ENCODE measurements at places on chromosomes 6 and 20.

GRCh38 chr20:40416274-40416673 is 272.8 kb downstream of the MAFB start:
- H3K27me3 ChIP-seq = no peaks in the 10 kb centered on the region
- no peak overlapping the region for H3K27ac ChIP-seq
- no peak for DNase-seq
- no peaks in the 10 kb centered on the region for H3K36me3 ChIP-seq
- no peak overlapping the region for H3K4me3 ChIP-seq

DNA sequence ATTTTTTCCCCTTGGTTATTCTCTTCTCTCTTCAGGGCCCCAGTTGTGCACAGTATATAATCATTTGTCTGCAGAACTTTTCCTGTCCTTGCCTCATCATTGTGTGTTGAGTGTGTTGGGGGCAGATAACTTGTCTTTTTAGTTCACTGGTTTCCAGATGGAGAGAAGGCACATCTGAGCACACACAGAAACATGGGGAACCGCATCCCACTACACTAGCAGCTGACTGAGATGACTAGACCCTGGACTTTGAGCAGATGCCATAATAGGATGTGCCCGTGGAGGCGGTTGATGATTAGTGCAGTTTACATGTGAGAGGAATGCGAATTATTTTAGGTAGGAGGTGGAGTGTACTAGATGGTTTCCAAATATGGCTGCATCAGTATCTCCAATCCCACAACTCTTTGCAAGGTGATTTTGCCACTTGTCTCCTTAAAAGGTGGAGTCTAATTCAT is 26.5 kb upstream of the SH3BGRL2 start:
- H3K27me3 ChIP-seq = no peaks in the 10 kb centered on the region
- H3K4me3 ChIP-seq = no peak overlapping the region
- no peak for DNase-seq
- no peaks in the 10 kb centered on the region for H3K4me1 ChIP-seq

DNA sequence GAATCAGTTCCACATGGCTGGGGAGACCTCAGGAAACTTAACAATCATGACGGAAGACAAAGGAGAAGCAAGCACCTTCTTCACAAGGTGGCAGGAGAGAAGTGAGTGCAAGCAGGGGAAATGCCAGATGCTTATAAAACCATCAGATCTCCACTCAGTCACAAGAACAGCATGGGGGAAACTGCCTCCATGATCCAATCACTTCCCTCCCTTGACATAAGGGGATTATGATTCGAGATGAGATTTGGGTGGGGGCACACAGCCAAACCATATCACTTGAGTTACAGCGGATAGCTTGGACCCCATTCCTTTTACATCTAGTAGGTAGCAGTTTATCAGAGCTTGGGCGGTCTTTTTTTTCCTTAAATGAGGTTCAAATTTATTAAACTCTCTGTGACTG is 19.1 kb downstream of the AFDN start:
- H3K27me3 ChIP-seq = no peaks in the 10 kb centered on the region
- H3K36me3 ChIP-seq = no peaks in the 10 kb centered on the region
- no peak overlapping the region for H3K27ac ChIP-seq
- no peak for DNase-seq
- H3K4me1 ChIP-seq = no peaks in the 10 kb centered on the region
- H3K4me3 ChIP-seq = no peak overlapping the region

GRCh38 chr20:34983995-34984735 is 28.5 kb downstream of the MYH7B start:
- no peak overlapping the region for H3K4me3 ChIP-seq
- H3K27me3 ChIP-seq = no peaks in the 10 kb centered on the region
- DNase-seq = no peak

GRCh38 chr20:50210066-50210619 is 19.5 kb downstream of the CEBPB start:
- no peaks in the 10 kb centered on the region for H3K36me3 ChIP-seq
- H3K4me1 ChIP-seq = no peaks in the 10 kb centered on the region

DNA sequence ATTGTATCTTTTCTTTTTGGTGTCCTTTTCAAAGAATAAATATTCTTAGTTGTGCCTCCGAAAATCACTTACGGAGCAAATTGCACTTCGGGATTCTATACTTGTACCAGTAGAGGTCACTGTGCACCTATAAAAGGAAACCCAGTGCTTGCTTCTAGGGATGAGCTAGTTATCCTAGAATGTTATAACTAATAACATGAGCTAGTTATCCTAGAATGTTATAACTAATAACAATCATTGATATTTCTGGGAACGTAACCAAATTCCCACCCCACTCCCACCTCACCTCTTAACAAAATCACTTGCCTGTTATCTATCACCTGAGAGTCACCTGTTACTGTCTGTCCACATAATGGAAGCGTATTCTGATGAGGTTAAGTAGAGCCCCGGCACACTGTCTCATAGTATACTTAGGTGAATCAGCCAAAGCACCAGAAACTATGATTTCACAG is 126.9 kb upstream of the TIAM2 start:
- DNase-seq = no peak
- no peaks in the 10 kb centered on the region for H3K27me3 ChIP-seq
- H3K4me3 ChIP-seq = no peak overlapping the region
- no peak overlapping the region for H3K27ac ChIP-seq
- peaks cover 6% of the 10 kb centered on the region for H3K4me1 ChIP-seq

GRCh38 chr6:3540253-3540820 is 83.5 kb upstream of the SLC22A23 start:
- no peak overlapping the region for H3K4me3 ChIP-seq
- no peaks in the 10 kb centered on the region for H3K36me3 ChIP-seq
- H3K4me1 ChIP-seq = no peaks in the 10 kb centered on the region
- no peak for DNase-seq

DNA sequence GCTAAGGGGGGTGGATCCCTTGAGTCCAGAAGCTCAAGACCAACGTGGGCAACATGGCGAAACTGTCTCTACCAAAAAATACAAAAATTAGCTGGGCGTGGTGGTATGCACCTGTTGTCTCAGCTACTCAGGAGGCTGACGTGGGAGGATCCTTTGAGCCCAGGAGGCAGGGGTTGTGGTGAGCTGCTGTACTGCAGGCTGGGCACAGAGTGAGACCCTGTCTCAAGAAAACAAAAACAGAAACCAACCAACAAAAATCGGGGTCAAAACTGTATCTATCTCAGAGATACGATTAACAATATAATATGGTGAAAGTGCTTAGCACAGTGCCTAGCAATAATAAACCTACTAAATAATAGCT is 20.7 kb upstream of the BCAS1 start:
- no peak overlapping the region for H3K4me3 ChIP-seq
- no peaks in the 10 kb centered on the region for H3K4me1 ChIP-seq
- H3K36me3 ChIP-seq = no peaks in the 10 kb centered on the region
- peaks cover 11% of the 10 kb centered on the region for H3K27me3 ChIP-seq
- no peak overlapping the region for H3K27ac ChIP-seq

DNA sequence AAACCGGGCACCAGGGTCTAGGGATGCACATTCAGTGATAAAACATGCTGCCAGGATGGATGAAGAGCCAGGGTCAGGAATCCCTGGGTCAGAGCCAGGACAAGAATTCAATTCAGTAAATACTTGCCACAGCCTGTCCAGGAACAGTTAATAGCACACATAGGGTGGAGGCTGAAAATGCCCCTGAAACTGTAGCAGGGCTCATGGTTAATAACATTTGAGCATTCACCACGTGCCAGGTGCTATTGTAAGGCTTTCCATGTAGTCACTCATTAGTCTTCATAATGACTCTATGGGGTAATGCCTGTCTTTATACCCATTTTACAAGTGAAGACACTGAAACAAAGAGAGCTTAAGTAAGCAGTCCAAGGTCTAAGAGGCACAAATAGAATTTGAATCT is 296.3 kb downstream of the LRFN2 start:
- no peak overlapping the region for H3K4me3 ChIP-seq
- H3K4me1 ChIP-seq = no peaks in the 10 kb centered on the region
- no peak for DNase-seq

GRCh38 chr6:43772681-43773049 is 2.7 kb downstream of the VEGFA start:
- H3K4me1 ChIP-seq = peaks cover 47% of the 10 kb centered on the region
- H3K27ac ChIP-seq = peak overlapping the region; percentile 97
- H3K4me3 ChIP-seq = peak overlapping the region; percentile 73
- H3K36me3 ChIP-seq = peaks cover 5% of the 10 kb centered on the region
- H3K27me3 ChIP-seq = no peaks in the 10 kb centered on the region

GRCh38 chr20:10467681-10468339 is 32.7 kb downstream of the SLX4IP start:
- no peak for DNase-seq
- H3K27me3 ChIP-seq = no peaks in the 10 kb centered on the region
- H3K4me3 ChIP-seq = no peak overlapping the region
- H3K27ac ChIP-seq = peak overlapping the region; percentile 66
- no peaks in the 10 kb centered on the region for H3K4me1 ChIP-seq
- no peaks in the 10 kb centered on the region for H3K36me3 ChIP-seq

DNA sequence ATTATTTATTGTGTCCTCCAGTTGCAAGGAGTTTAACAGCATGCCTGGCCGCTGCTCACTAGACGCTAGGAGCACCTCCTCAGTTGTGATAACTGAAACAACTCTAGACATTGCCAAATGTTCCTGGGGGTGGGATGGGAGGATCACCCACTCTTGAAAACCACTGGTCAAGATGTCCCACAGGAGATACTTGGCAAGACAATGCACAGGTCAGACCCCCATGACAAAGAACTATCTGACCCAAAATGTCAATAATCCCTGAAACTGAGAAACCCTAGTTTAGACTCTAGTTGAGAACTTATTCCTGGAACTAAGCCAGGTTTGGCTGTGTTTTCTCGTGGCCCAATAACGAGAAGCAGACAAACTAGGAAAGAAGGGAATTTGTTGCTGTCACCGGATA is 9.5 kb upstream of the FKBPL start:
- no peaks in the 10 kb centered on the region for H3K36me3 ChIP-seq
- H3K27me3 ChIP-seq = no peaks in the 10 kb centered on the region
- no peak overlapping the region for H3K4me3 ChIP-seq
- DNase-seq = no peak
- H3K4me1 ChIP-seq = no peaks in the 10 kb centered on the region
- no peak overlapping the region for H3K27ac ChIP-seq

GRCh38 chr20:24478584-24478983 is 9.2 kb downstream of the SYNDIG1 start:
- no peak overlapping the region for H3K4me3 ChIP-seq
- H3K36me3 ChIP-seq = no peaks in the 10 kb centered on the region
- H3K27ac ChIP-seq = no peak overlapping the region
- no peak for DNase-seq

DNA sequence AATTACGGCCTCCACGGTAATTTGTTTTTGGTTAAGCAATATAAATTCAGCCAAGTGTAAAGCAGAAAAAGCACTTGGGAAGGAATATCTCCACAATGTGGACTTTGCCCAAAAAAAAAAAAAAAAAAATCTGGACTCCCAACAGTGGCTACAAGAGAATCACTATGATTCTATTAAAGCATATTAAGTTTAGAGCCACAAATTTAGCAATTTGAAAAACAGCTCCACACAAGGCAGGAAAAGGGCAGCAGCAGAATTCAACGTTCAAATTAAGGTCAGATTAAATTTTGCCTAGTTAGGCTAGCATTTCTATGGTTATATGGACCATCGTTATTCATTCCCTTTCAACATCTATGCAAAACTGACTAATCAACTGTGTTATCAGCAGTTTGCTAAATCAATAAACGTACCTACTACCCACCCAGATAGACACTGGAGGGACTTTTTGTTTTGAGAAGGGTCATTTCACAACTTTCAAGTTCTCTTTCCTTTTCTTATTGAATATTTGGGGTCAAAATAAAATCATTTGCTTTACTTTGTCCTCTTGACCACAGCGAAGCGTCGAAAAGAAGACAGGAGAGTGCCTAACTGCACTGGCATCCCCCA is 1.0 kb downstream of the MCM9 start:
- DNase-seq = no peak
- H3K27ac ChIP-seq = peak overlapping the region; percentile 96
- peaks cover 9% of the 10 kb centered on the region for H3K36me3 ChIP-seq

DNA sequence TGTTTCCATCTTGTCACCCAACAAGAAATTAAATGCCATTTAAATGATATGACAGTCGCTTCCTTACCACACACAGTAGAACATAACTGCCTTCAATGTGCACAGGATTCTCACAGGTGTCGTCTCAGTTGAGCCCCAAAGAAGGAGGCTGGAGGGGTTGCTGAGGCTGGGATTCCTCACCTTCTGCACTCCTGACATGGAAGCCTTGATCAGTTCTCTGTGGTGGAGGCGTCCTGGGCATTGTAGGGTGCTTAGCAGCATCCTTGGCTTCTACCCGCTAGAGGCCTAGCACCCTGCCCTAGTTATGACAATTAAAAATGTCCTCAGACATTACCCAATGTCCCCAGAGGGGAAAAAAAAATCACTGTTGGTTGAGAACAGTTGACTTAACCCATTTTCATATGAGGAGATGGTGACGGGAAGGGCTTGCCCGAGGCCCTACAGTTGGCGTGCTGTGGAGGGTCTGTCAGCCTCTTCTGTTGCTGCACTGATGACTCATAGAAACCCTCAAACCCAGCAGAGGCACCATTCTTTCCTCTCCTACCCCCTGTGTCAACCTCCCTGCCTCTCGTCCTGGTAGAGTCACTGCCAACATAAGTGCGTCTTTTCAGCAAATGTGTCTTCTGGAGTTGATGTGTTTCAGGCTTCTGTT is 19.3 kb upstream of the ZNF831 start:
- no peak overlapping the region for H3K27ac ChIP-seq
- no peaks in the 10 kb centered on the region for H3K4me1 ChIP-seq
- no peak overlapping the region for H3K4me3 ChIP-seq
- peaks cover 7% of the 10 kb centered on the region for H3K27me3 ChIP-seq
- peak; percentile 11 for DNase-seq
- H3K36me3 ChIP-seq = no peaks in the 10 kb centered on the region

DNA sequence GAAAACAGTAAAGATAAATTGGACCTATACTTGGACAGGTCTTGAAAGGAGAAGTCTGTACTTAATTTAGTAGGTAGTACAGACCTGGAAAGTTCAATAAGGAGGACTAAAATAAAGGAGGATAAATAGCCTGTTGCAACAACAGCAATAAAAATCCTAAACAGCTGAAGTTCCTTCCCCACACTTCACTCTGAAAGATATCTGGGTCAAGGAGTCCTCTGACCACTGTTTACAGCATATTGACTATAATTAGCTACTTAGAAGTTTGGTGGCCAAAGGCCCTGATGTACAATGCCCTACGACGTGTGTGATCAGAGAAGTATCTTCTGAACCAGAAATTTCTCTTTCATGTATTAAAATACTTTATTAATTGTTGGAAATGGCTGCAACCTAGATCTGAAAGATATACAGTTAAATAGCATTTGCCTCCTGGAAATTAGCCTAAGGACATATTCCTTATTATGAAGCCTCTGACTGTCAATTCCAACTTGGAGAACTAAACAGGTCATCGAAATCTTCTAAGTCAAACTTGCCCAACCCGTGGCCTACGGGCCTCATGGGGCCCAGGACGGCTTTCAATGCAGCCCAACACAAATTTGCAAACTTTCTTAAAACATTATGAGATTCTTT is 82.8 kb downstream of the KIF13A start:
- no peaks in the 10 kb centered on the region for H3K4me1 ChIP-seq
- H3K36me3 ChIP-seq = no peaks in the 10 kb centered on the region
- H3K27ac ChIP-seq = no peak overlapping the region
- no peaks in the 10 kb centered on the region for H3K27me3 ChIP-seq
- H3K4me3 ChIP-seq = no peak overlapping the region
- no peak for DNase-seq

Measured in tibial artery (tissue), 4 donors.